ENCODE measurements at places on chromosomes 13 and 19.

DNA sequence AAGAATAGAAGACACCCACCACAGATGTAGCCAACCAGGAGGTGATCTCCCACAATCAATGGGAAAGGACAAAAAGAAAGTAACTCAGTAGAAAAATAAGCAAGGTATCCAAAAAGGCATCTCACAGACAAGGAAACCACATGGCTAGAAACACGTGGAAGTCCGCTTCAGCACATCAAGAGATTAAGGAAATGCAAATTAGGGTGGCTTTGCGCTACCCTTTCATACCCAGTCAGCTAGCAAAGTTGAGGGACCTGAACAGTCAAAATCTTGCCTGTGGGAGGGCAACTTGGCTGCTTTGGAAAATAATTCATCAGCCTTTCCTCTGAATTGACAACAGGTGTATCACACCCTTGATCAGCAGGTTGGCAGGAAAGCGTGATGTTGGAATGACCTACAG is 11.6 kb upstream of the UQCR11 start:
- no peak for DNase-seq
- H3K4me1 ChIP-seq, result 0 out of 2 replicates have a peak, but pooled peaks cover 6% of the 10 kb centered on the region
- H3K27me3 ChIP-seq, result no peaks in the 10 kb centered on the region
- H3K4me3 ChIP-seq, result no peak overlapping the region

GRCh38 chr13:75764926-75765310 is 128.8 kb downstream of the LMO7 start:
- H3K4me1 ChIP-seq, result no peaks in the 10 kb centered on the region
- no peaks in the 10 kb centered on the region for H3K36me3 ChIP-seq
- DNase-seq, result no peak
- no peak overlapping the region for H3K4me3 ChIP-seq

- H3K27ac ChIP-seq, result no peak overlapping the region
- no peak overlapping the region for H3K4me3 ChIP-seq
- peaks cover 3% of the 10 kb centered on the region for H3K36me3 ChIP-seq
- DNase-seq, result peak; percentile 60
- no peaks in the 10 kb centered on the region for H3K27me3 ChIP-seq
- H3K4me1 ChIP-seq, result no peaks in the 10 kb centered on the region
Measured at GRCh38 chr19:58218899-58219298, 9.8 kb upstream of the ZNF544 start.

DNA sequence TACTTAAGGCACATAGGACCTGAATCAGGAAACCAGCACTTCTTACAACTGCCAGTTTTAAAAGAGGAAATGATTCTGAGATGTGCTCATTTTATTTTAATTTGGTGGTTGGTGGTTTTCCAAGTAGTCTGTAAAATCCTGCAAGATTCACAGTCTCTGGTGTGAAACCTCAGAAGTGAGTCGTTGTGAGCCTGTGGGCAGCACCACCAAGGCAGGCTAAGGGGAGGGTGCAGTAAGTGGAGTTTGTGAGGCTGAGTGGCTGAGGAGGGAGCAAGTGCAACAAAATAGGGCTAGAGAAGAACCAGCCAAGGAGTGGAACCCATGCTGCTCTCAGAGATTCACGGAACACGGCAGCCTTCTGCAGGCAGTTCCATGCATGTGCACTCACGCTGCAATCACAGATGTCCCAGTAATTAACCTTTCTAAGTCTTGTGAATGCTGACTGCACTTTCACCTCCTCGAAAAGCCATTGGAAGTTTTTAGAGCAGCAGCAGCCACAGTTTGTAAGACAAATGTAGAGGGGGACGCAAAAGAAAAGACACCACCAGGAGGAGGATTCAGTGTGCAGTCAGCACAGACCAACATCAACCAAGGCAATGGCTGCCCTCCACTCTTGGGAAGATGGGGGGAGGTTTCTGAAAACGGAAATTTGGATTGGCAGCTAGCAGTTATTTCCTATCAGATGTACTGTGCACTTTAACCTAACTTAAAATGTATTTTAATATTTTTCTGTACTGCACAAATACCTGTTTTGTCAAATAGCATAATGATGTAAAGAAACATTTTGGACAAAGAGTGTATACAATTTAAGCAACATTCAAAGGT is 44.9 kb downstream of the ESD start:
- no peaks in the 10 kb centered on the region for H3K27me3 ChIP-seq
- no peak for DNase-seq
- no peaks in the 10 kb centered on the region for H3K4me1 ChIP-seq
- H3K36me3 ChIP-seq, result no peaks in the 10 kb centered on the region

GRCh38 chr19:55188625-55189024 is 8.5 kb upstream of the SYT5 start:
- DNase-seq, result no peak
- H3K27me3 ChIP-seq, result 0 out of 2 replicates have a peak, but pooled peaks cover 4% of the 10 kb centered on the region
- no peaks in the 10 kb centered on the region for H3K36me3 ChIP-seq

DNA sequence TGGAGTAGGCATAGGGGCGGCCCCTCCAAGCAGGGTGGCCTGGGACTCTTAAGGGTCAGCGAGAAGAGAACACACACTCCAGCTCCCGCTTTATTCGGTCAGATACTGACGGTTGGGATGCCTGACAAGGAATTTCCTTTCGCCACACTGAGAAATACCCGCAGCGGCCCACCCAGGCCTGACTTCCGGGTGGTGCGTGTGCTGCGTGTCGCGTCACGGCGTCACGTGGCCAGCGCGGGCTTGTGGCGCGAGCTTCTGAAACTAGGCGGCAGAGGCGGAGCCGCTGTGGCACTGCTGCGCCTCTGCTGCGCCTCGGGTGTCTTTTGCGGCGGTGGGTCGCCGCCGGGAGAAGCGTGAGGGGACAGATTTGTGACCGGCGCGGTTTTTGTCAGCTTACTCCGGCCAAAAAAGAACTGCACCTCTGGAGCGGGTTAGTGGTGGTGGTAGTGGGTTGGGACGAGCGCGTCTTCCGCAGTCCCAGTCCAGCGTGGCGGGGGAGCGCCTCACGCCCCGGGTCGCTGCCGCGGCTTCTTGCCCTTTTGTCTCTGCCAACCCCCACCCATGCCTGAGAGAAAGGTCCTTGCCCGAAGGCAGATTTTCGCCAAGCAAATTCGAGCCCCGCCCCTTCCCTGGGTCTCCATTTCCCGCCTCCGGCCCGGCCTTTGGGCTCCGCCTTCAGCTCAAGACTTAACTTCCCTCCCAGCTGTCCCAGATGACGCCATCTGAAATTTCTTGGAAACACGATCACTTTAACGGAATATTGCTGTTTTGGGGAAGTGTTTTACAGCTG is at the start of the genes BRCA2 and ZAR1L:
Gene BRCA2, plus strand, starts transcription at position 271 of the 790 bp plus-strand sequence. CDS start 953 bp downstream, outside the sequence.
Gene ZAR1L, minus strand, starts transcription at position 126 of the 790 bp plus-strand sequence. CDS start 3,438 bp downstream, outside the sequence.
- H3K27ac ChIP-seq, result peak within 1 kb of the TSS; percentile 93
- DNase-seq, result peak; percentile 90
- no peaks in the 10 kb centered on the region for H3K4me1 ChIP-seq

- no peaks in the 10 kb centered on the region for H3K27me3 ChIP-seq
- no peak for DNase-seq
- no peaks in the 10 kb centered on the region for H3K36me3 ChIP-seq
- no peak overlapping the region for H3K27ac ChIP-seq
Measured at GRCh38 chr19:3123088-3123721, 12.6 kb upstream of the GNA15 start.

GRCh38 chr13:50152655-50153309 is 137.5 kb downstream of the KCNRG start:
- no peaks in the 10 kb centered on the region for H3K27me3 ChIP-seq
- peaks cover 8% of the 10 kb centered on the region for H3K4me1 ChIP-seq
- no peaks in the 10 kb centered on the region for H3K36me3 ChIP-seq
- no peak overlapping the region for H3K27ac ChIP-seq

- H3K36me3 ChIP-seq, result peaks cover 15% of the 10 kb centered on the region
- H3K27ac ChIP-seq, result no peak overlapping the region
- H3K27me3 ChIP-seq, result no peaks in the 10 kb centered on the region
- no peak for DNase-seq
- H3K4me3 ChIP-seq, result no peak overlapping the region
- H3K4me1 ChIP-seq, result no peaks in the 10 kb centered on the region
Measured at GRCh38 chr13:20801707-20802106, 27.9 kb upstream of the EEF1AKMT1 start.

DNA sequence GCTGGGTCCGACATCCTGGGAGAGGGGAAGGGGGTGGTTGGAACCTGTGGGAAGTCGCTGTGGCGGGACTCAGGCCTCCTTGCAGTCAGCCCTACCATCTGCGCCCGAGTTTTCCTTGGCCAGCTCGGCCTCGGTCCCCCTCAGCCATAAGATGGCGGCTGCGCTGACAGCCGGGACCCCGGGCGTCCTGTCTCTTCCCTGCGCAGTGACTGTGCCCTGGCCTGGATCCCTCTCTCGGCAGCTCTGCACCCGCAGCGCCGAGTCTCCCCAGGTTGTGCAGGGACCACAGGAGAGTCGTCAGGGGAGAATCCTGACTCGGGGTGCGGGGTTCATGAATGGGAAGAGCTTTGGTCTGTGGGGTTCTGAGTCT is 345 bp downstream of the ZNF257 start:
- H3K27me3 ChIP-seq, result no peaks in the 10 kb centered on the region
- H3K27ac ChIP-seq, result no peak overlapping the region
- H3K4me1 ChIP-seq, result no peaks in the 10 kb centered on the region
- H3K36me3 ChIP-seq, result no peaks in the 10 kb centered on the region
- DNase-seq, result no peak
- no peak overlapping the region for H3K4me3 ChIP-seq

GRCh38 chr19:518598-519231 is 11.4 kb downstream of the TPGS1 start:
- peaks cover 3% of the 10 kb centered on the region for H3K36me3 ChIP-seq
- H3K27ac ChIP-seq, result no peak overlapping the region
- no peak for DNase-seq
- H3K4me3 ChIP-seq, result peak overlapping the region; percentile 34

GRCh38 chr19:872266-872951 is 12.9 kb downstream of the CFD start:
- no peak overlapping the region for H3K27ac ChIP-seq
- peaks cover 3% of the 10 kb centered on the region for H3K4me1 ChIP-seq
- H3K27me3 ChIP-seq, result no peaks in the 10 kb centered on the region
- H3K4me3 ChIP-seq, result no peak overlapping the region
- no peak for DNase-seq

GRCh38 chr13:39209731-39210531 is 171.7 kb downstream of the NHLRC3 start:
- no peak overlapping the region for H3K4me3 ChIP-seq
- H3K4me1 ChIP-seq, result no peaks in the 10 kb centered on the region
- H3K27me3 ChIP-seq, result no peaks in the 10 kb centered on the region
- DNase-seq, result no peak
- H3K36me3 ChIP-seq, result no peaks in the 10 kb centered on the region
- no peak overlapping the region for H3K27ac ChIP-seq

DNA sequence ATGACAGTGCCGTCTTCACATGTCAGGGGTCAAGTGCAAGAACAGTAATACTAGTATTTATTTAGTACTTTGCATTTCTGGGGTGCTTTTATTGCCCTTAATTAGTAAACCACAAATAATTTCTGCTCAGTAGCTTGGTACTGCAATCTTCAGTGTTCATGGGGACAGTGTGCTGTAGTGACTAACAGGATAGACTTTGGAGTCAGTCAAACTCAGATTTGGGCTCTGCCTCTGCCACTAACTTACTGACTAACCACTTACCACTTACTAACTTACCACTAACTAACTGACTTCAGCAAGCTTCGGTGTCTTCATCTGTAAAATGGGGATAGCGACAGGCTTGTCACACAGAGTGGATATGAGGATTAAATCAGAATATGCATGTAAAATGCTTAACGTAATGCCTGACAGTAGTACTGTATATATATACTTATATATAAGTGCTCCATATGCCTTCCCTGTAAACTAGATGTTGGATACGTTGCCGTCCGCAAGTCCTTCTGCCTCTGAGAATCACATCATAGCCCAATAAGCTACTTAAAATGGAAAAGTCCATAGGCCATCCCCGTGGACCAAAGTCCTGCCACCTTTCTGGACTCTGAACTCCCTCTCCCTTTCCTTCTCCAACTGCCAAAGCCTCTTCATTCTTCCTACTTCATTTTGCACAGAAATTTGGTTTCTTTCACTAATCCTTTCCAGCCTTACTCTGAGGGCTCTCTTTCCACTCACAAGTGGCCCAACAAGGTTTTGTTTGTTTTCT is 158.1 kb downstream of the ZIC5 start:
- no peak overlapping the region for H3K4me3 ChIP-seq
- no peaks in the 10 kb centered on the region for H3K27me3 ChIP-seq
- H3K4me1 ChIP-seq, result peaks cover 5% of the 10 kb centered on the region
- no peak for DNase-seq

DNA sequence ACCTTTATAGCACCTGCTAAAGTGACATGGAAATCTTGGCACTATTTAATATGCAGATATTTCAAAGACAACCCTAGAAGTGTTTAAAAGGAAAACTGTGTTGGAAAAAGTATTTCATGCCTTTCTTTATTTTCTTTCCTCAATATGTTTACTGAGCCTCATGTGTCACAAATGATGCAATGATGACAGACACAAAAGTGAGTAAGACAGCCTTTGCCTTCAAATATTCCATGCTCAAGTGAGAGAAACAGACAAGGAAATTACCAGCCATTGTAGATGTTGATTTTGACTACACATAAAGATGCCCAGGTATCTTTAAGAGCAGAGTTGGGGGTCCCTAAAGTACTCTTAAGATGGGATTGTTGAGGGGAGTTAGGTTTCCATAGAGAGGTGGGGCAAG is 48.0 kb upstream of the TPP2 start:
- no peaks in the 10 kb centered on the region for H3K36me3 ChIP-seq
- H3K4me3 ChIP-seq, result no peak overlapping the region
- DNase-seq, result no peak
- H3K4me1 ChIP-seq, result no peaks in the 10 kb centered on the region

DNA sequence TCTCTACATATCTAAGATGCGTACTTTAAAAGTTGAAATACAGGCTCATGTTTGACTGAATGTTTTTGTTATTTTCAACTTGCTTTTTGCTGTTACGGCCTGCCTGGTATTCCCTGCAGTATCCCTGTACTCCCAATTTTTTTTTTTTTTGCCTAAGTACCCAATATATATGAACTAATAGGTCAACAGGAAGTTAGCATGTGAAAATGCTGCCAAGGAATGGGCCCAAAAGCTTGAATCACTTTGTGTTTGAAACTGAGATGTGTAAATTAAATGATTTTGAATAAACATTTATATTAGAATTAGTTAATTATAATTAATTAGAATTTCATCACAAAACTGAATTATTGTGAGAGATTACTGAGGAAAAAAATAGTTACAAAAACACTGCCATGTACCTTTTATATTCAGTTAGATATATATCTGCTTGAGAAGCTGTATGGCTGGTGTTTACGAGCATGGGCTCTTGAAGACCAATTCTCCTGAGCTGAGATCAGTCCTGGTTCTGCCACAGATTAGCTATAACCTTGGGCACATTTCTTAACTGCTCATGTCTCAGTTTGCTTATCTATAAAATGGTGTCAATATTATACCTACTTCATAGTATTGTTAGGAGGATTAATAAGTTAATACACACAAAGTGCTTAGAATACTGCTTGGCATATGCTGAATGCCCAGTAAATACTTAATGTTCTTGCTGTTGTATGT is 16.0 kb downstream of the TDRD3 start:
- no peak overlapping the region for H3K27ac ChIP-seq
- no peaks in the 10 kb centered on the region for H3K4me1 ChIP-seq
